ENCODE measurements at places on chromosomes 16 and 17. TPM values are rescaled to one million over a fixed set of nuclear protein-coding genes. Genes with fewer than 3 reads are reported as not detected.

Gene CLEC3A
- not detected for total RNA-seq

Gene OVCA2
- 23.6 TPM for total RNA-seq

Gene INTS2
- 11.9 TPM for total RNA-seq

Gene FOXC2
- 0.42 TPM for total RNA-seq

Gene MYH8
- total RNA-seq: not detected

Gene ANKS4B
- 0.06 TPM for total RNA-seq

Gene CMIP
- 68.4 TPM for total RNA-seq

Gene HCRT
- total RNA-seq: not detected

Gene SLC5A11
- total RNA-seq: 0.16 TPM

Gene HBA1
- total RNA-seq: 275 TPM

Gene KRTAP4-4
- total RNA-seq: not detected

Gene SERPINF2
- 29.3 TPM for total RNA-seq

Gene CD79B
- 4.3 TPM for total RNA-seq

Gene BRIP1
- total RNA-seq: 0.45 TPM

Gene HIC1
- 34.4 TPM for total RNA-seq

Gene CTRB2
- 4.1 TPM for total RNA-seq

Gene CMTM1
- 6.4 TPM for total RNA-seq

Gene TP53TG3B
- total RNA-seq: not detected

Gene RGS9
- total RNA-seq: 3.2 TPM

Gene FGF11
- 2.4 TPM for total RNA-seq

Gene TBX6
- 0.67 TPM for total RNA-seq

Gene TBX2
- total RNA-seq: 16.1 TPM

Gene GJD3
- 0.77 TPM for total RNA-seq

Gene USH1G
- total RNA-seq: not detected

Gene KRT24
- not detected for total RNA-seq

Gene IL17C
- not detected for total RNA-seq

Gene RASL10B
- total RNA-seq: 24.3 TPM

Gene NTHL1
- total RNA-seq: 9.9 TPM

Gene DLG4
- total RNA-seq: 16.0 TPM

Gene KRT31
- total RNA-seq: not detected

Measured in mesenteric fat pad (tissue), 1 donor.